ENCODE measurements at places on chromosomes 1 and 21.
A peak's percentile ranks its signal among the peaks of the same experiment; 100 is the strongest.

- no peak for DNase-seq
Observed at GRCh38 chr1:4847711-4848110, 193.3 kb downstream of the AJAP1 start.

- peak; percentile 39 for DNase-seq
Observed at GRCh38 chr1:185373813-185374529, 56.9 kb upstream of the IVNS1ABP start.

DNA sequence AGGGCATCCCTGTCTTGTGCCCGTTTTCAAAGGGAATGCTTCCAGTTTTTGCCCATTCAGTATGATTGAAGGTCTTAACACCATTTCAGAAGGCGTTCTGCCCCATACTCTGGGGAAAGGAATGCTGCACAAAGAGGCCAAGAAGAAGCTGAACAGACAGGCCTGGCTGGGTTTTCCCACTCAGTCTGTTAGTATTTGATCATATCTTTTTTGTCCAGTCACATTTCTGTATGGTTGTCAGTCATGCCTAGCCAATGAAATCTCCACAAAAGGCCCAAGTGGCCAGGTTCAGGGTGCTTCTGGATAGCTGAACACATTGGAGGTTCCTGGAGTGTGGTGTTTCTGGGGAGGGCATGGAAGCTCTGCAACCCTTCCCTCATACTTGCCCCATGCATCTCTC, 72.1 kb downstream of the NEK7 start:
- no peak for DNase-seq

GRCh38 chr1:40245686-40246085, 2.1 kb upstream of the TMCO2 start:
- DNase-seq, result no peak

DNA sequence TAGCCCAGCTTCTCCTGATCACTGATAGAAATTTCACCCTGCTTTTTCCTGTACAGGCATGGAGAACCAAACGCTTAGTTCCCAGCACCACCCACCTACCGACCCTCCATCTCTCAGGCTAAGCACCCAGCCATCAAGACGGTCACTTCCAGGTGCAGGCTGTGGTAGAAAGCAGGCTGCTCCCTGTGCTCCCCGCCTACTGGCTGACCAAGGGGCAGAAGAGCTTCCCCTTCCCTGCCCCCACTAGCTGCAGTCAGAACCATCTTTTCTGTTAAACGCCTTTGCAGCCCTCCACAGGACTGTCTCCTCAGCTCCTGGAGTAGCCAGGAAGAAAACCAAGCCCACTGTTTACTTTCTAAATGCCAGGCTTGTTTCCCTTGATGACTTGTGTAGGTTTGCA, 23.0 kb downstream of the SPATA46 start:
- no peak for DNase-seq

DNA sequence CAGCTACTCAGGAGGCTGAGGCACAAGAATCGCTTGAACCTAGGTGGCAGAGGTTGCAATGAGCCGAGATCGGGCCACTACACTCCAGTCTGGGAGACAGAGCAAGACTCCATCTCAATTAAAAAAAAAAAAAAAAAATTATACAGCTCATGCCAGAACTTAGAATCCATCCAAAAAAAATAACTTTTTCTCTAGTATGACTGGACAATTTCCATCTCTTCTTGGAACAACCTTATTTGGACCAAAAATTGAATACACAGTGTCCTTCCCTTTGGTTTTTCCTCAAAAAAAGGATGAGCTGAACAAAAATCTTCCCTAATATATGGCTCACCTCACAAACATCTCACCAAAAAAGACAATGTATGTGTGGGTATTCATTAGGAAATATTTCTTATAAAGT, 73.7 kb downstream of the TOR3A start:
- DNase-seq, result no peak

GRCh38 chr1:213394837-213395236, 343.8 kb downstream of the RPS6KC1 start:
- no peak for DNase-seq

DNA sequence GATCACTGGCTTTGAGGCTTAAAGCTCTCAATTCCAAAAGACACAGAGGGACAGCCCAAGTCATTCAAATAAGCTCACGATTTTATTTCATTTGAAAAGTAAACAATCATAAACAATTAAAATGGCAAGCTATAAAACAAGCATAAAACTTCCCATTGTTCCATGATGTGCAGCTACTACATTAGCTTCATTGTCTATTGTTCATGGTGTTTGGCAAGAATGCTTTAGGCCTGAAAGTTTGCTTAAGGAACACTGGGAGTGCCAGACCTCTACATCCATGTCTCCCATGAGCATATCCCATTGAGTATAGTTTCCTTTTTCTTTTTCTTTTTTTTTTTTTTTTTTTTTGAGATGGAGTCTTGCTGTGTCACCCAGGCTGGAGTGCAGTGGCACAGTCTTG, 286.1 kb upstream of the ESRRG start:
- no peak for DNase-seq

DNA sequence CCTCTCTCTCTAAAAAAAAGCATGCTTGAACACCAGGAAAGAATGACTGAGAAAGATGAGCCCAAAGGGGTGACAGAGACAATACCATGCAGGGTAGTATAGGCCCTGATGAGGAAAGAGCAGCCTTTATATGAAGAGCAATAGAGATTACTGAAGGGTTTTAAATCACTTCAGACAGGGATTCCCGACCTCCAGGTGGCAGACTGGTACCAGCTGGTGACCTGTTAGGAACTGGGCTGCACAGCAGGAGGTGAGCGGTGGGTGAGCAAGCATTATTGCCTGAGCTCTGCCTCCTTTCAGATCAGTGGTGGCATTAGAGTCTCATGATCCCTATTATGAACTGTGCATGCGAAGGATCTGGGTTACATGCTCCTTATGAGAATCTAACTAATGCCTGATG, 30.8 kb upstream of the GTF2B start:
- DNase-seq, result no peak

GRCh38 chr1:167210966-167211674, 9.6 kb upstream of the POU2F1 start:
- no peak for DNase-seq

- no peak for DNase-seq
Observed at GRCh38 chr1:165288350-165289120, 68.0 kb downstream of the LMX1A start.

DNA sequence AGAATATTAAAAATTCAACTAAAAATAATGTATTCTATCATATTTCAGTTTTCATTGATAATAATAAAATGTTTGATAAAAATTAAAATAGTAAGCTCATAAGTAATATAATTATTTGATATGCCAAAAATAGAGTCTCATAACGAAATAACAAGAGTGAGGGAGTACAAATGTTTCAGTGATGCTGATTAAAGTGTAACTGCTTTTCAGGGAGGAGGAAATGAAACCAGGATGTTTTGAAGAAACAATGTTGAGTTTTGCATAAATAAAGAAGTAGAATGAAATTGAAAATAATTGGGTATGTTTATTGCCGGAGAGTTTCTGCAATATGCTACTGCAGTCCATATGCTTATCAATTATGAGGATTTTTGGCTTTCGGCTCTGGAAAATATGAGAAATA, 1159.8 kb upstream of the ADGRL2 start:
- no peak for DNase-seq

GRCh38 chr1:192639607-192640368, 3.8 kb downstream of the RGS13 start:
- peak; percentile 28 for DNase-seq

- DNase-seq, result no peak
Observed at GRCh38 chr1:26089125-26089524, 21.7 kb upstream of the TRIM63 start.

GRCh38 chr1:73627723-73628122, 570.3 kb downstream of the LRRIQ3 start:
- DNase-seq, result no peak

GRCh38 chr1:19557609-19558051, 72.3 kb upstream of the CAPZB start:
- DNase-seq, result no peak

DNA sequence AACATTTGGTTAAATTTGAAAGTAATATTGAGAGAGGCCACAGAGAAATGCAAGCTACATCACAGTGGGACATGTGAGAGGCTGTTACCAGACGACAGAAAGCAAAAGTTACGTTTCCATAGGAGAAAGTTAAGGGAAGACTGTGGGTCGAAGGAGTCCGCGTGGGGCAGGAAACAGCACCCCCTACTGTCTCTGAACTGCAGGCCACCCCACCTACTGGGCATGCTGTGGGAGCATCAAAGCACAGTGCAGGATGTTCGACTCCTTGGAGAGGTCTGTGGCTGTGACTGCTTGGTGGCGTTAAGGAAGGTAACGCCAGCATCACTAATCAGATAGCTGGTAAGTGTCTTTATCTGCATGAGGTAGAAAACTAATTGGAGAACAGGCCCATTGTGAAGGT, 123.9 kb downstream of the PTBP2 start:
- no peak for DNase-seq

DNA sequence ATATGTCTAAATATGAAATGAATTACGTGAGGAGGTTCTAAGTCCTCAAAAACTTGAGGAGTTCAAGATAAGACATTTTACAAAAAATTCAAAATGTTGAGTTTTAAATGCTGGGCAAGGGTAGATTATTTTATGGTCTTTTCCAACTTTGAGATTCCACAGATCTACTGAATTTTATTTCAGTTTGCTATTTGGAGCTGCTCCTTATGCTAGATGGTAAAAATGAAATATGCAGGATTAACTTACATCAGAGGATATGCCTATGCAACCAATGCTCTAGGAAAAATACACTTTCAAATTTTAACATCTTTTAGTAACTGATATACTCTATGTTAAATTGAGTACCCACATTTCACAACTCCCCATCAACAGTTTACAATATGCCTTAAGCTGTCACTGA, 83.1 kb downstream of the SCMH1 start:
- DNase-seq, result no peak

- no peak for DNase-seq
Observed at GRCh38 chr1:30129001-30129408, 594.4 kb downstream of the MATN1 start.

- DNase-seq, result no peak
Observed at GRCh38 chr1:119467857-119468668, 38.9 kb upstream of the HSD3B1 start.

DNA sequence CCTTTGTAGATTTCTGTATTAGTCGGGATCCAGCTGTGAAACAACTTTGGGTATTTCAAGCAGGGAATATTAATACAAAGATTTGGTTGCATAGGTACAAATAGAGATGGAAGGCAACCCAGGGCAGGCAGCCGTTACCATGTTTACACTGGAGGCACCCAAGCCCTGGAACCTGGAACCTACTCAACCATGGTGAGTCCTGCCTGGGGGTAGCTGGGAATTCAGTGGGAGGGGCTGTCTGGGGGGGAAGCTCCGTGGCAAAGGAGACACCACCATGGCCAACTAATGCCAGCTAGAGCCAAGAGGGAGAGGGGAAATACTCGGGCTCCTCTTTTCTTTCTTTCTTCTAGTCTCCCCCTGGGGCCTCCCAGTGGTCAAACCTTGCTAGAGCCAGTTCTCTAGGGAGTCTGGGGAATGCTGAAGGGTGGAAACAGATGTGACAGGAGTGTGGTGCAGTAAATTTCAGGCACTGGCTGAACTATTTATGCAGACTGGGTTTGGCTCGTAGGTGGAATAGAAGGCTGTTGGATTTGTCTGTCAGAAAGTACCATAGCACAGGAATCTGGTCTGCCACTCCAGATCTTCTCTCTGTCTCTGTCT, 91.9 kb upstream of the CACNA1E start:
- DNase-seq, result no peak

- no peak for DNase-seq
Observed at GRCh38 chr1:85015826-85016225, 18.9 kb upstream of the MCOLN2 start.

DNA sequence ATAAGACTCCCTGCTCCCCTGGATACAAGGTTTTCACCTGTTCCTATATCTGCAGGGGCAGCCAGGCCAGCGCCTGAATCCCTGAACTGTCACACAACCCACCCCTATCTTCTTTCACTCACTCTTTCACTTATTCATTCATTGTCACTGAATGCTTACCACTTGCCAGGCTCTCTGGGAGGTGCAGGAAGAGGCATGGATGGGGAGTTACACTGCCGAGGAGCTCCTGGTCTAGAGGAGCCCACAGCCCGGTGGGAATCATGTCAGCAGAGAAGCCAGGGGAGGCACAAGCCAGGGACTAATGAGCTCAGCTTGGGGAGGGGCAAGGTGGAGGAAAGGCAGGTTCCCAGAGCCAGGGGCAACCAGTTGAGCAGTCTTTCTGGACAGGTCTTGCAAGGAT, 155.8 kb downstream of the TRABD2B start:
- DNase-seq, result no peak

- DNase-seq, result no peak
Observed at GRCh38 chr1:6384962-6385361, 8.6 kb downstream of the ACOT7 start.

DNA sequence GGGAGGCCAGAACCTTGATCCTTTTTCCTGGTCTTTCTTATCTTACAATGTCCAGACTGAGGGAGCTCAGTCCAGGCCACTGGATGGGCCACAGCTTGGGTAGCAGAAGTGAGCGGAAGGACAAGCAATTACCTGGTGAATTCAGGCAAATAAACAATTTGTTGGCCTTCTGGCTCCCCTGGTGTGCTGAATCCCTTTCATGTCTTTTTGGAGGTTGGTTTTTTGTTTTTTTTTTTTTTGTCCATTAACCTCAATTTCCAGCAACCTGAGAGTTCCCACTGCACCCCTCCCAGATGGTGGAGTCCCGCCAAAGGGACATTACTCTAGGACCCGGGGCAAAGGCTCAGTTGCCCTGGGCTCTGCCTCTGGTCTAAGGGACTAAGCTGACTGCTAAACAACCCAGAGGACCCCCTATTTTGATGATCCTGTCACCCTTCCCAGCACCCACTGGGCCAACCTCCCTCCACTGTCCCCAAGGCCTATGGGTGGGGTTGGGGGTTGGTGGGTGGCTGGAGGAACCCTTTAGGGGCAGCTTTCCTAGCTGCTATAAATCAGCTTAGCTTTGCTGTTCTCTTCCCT, 85.5 kb downstream of the KCND3 start:
- no peak for DNase-seq

DNA sequence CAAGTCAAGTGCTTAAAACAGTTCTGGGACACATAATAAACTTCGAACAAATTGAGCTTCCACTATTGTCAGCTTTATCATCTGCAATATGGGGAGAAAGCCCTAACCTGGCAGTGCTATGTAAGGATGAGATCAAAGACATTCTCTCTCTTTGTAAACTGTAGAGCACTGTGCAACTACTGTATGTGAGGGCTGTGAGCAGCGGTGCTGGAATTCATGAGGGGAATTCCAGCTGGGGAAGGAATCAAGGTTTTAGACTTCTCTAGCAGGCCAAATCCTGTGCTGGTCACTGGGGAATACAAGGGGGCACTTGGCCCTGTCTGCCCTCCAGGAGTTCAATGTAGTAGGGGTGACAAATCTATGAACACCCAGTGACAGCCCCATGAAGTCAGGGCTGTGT, 9.3 kb downstream of the FAM151A start:
- DNase-seq, result no peak
